ENCODE measurements at places on chromosomes 6 and 20.

DNA sequence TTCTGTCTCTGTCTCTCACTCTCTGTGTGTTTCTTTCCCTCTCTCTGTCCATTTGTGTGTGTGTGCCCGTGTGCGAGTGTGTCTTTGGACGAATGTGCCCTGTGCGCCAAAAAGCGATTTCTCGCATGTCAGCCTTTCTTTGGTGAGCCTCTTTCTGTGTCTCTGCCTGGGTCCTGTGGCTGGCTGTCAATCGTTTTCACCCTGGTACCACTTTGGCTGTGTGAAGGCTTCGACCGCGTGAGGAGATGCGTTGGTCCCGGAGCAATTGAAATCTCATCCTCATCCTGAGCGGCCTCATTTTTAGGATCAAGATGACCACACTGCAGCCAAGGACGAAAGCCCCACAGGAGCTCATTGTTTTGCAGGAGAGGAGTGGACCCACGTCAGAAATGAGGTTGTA is 288.9 kb upstream of the ZNF337 start:
- DNase-seq, result no peak

DNA sequence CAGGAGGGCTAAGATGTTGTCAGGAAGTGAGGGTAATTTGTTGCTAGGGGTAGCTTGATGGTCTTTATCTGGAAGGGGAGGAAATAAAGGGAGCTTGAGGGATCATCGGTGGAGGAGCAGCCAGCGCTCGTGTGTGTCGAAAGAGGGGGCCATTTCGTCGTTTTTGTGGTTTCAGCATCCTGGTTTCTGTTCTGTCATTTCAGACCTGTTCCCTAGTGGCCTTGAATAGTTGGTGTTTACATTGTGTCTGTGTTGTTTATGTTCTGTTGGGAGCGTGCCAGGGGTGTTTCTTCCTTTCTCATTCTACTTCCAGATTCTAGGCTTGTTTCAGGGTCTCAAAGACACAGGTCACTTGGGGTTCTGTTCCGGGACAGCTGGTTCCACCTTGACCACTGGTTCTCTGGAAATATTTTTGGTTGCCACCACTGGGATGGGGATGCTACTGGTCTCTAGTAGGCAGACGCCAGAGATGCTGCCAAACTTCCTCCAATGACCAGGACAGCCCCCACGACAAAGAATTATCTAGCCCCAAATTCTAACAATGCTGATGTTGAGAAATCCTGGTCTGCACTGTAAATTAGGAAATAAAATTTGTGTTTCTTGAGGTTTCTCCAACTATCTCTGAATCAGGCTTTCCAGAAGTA is 113.9 kb upstream of the NAA20 start:
- no peak for DNase-seq

DNA sequence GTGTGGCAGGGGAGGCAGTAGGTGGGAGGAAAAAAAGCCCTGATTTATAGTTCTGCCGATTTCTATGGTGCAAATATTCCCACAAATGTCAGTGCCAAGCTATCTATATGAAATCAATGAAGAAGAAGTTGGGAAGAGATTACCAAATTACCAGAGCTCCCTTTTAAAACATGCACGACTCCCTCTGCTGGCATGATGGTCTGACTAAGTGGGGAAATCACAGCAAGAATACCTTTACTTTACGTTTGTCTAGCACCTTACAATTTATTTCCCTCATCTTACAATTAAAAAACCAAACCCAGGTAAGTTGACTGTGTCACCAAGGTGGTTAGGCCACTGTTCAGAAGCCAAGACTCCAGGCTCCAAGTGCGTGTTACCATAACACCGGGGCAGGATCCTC is 55.6 kb downstream of the AGPAT4 start:
- no peak for DNase-seq

- DNase-seq, result no peak
These were observed 302.6 kb downstream of the CDH4 start for GRCh38 chr20:61554617-61555016.

DNA sequence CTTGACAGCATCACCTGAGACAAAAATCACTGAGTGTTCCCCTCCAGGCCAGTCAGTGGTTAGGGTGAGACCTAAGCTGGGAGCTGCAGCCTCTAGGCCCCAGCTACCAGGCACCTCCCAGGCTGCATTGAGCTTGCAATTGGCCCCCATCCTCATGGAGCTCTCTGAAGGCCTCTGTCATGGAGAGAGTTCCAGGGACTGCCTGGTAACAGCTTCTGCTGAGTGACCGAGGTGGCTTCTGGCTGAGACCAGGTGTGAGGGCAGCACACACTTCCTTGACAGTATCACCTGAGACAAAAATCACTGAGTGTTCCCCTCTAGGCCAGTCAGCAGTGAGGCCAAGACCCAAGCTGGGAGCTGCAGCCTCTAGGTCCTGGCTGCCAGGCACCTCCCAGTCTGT is 283.0 kb downstream of the SMOC2 start:
- no peak for DNase-seq

GRCh38 chr6:42295181-42295580 is 77.5 kb upstream of the MRPS10 start:
- DNase-seq, result no peak

DNA sequence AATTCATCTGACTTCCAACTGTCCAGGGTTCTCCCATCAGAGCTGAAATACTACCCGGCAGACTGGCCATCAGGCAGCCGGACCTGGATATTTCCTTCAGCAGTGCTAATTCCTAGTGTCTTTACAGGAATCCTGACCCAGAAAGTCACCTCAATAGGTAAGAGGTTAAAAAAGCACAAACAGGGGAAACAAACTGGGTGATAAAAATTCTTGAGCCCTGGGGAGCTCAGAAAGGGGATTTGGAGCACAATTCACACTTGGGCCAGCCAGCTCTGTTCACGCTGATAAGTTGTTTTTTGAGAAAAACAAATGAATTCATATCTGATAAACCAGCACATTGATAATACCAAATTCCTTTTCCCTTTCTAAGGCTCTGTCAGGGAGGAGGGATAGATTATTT is 104.0 kb downstream of the EDN1 start:
- DNase-seq, result no peak

DNA sequence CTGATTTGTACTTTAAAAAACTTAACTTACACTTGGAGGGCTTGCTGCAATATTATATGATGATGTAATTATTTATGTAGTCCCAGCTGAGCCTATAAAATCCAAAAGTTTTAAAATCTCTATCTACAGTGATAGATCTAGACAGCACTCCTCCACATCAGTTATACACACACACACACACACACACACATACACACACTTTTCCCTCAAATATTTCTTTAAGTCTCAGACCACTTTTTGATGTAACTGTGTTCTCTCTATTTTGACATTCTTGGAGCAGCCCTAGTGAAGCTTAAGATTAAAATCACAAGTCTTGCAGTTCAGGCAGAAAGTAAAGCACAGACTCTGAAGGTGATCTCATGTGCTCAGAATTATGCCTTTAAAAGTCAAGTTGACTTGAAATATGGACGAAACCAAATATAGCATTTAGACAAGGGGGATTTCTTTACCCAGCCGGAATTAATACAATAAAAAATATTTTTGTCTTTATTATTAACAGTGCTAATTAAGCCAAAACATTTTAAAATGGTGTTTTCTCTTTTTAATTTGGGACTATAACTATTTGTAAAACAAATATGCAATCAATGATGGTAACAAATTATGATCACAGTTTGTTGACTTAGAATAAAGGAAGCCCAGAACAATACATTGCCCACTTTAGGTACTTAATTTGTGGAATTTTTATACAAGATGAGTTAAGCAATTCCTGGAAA is 63.5 kb upstream of the TMEM30A start:
- no peak for DNase-seq

- no peak for DNase-seq
These were observed 18.4 kb upstream of the AKAP7 start for GRCh38 chr6:131116755-131117360.

- DNase-seq, result no peak
These were observed 29.8 kb downstream of the EPM2A start for GRCh38 chr6:145705561-145705960.

DNA sequence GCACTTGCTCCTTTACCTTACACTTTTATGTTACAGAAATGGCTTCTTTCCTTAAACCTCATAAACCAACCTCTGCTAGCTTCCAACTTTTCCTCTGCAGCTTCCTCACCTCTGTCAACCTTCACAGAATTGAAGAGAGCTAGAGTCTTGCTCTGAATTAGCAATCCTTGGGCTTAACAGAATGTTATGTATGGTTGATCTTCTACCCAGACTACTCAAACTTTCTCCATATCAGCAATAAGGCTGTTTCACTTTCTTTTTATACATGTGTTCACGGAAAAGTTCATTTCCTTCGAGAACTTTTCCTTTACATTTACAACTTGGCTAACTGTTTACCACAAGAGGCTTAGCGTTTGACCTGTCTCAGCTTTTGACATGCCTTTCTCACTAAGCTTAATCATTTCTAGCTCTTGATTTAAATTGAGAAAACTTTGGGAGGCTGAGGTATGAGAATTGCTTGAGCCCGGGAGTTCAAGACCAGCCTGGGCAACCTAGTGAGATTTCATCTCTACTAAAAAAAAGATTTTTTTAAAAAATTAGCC is 207.3 kb downstream of the BMP7 start:
- no peak for DNase-seq

DNA sequence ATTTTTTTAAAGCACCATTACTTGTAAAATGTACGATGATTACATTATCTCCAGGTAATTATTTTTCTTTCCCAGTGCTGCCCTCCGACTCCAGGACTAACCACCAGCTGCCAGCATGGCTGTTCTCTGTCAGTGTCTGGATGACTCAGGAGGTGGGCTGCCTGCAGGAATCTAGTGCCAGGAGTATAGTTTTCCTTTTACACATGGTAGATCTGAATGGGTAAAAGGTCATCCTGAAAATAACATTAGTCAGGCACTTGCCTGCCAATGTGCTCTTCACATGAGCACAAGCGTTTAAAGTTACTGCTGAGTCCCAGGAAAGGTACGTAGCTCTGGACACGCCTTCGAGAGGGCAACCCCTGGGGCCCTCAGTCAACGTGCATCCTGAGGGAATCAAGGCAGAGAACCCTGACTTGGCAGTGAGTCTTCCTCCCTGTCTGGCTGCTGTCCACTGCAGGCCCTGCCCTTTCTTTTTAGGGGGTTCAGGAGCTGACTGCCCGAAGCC is 2.4 kb downstream of the DYNLT1 start:
- peak; percentile 94 for DNase-seq

GRCh38 chr6:150687508-150687907 is 87.8 kb downstream of the PLEKHG1 start:
- no peak for DNase-seq

GRCh38 chr6:111210194-111210728 is 123.0 kb downstream of the SLC16A10 start:
- DNase-seq, result peak; percentile 32

DNA sequence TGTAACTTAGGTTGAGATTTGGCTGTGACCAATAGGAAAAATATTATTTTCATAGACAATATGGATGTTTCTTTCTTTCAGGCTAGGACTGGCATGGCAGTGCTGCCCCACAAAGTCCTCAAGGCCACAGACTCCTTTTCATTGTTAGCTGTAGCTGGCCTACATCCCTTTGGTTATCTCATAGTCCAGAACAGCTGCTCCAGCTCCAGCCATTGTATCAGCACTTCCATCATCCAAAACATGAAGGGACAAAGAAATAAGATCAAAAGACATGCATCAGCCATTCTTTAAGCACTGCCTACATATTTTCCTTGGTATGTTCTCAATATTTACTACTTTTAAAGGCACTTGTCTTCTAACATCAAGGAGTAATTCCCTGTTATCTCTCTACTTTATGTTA is 73.0 kb downstream of the ZDHHC14 start:
- no peak for DNase-seq

GRCh38 chr6:36506611-36507010 is 40.7 kb downstream of the STK38 start:
- no peak for DNase-seq

DNA sequence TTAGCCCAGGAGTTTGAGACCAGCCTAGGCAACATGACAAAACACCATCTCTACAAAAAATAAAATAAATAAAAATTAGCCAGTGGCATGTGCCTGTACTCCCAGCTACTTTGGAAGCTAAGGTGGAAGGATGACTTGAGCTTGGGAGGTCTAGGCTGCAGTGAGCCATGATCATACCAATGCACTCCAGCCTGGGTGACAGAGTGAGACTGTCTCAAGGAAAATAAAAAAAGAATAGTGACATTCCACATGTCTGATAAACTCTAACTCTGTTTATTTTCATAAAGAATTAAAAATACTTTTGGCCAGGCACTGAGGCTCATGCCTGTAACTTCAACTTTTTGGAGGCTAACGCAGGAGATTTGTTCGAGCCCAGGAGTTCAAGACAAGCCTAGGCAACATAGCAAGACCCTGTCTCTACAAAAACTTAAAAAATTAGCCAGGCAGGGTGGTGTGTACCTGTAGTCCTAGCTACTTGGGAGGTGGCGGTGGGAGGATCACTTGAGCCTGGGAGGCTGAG is 115.1 kb downstream of the GJA1 start:
- DNase-seq, result no peak

DNA sequence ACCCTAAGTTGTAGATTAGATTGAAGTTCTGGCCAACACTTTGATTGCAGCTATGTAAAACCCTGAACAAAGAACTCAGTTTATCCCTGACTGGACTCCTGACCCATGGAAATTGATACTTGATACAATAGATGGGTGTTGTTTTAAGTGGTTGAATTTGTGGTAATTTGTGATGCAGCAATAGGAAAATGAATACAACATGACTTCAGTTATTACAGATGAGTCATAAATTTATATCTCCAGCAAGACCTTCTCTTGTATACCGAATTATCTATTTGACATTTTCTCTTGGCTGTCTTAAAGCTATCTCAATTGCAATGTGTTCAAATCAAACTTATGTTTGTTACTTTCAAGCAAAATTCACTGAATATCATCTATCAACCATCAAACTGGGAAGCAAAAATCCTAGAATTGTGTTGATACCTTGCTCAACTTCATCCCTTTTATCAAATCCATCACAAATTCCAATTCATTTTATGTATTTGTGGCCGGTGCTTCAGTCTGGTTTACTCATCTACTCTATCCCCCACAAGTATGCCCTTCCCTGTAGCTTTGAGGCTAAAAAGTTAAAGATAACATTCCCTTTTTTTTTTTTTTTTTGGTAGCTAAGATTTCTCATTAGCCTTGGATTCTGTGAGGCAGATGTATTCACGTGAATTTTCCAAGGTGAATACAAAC is 129.4 kb upstream of the CENPW start:
- no peak for DNase-seq

GRCh38 chr20:7355051-7355450 is 585.2 kb downstream of the HAO1 start:
- DNase-seq, result peak; percentile 55

DNA sequence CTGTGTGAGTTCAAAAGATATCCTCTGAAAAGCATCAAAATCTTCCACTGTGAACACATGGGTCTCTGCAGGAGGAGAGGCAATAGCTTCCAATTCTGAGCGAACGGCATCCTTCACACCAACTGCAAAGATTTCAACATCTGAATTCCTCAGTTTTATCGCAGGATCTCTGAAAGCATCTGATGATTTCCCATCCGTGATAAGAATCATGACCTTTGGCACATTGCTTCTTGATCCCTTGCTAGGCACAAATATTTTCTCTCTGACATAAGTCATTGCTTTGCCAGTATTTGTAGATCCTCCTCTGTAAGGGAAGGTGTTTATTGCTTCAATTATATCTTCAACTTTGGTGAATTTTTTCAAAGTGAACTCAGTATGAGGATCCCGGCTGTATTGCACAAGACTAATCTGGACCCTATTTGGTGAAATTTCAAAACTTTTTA is 22.7 kb downstream of the COL12A1 start:
- DNase-seq, result no peak

GRCh38 chr6:142945446-142946180 is 637 bp upstream of the HIVEP2 start:
- DNase-seq, result no peak
